ENCODE measurements at places on chromosomes 16 and 17.

GRCh38 chr17:56594320-56595107, 1.0 kb downstream of the NOG start:
- no peak for DNase-seq

DNA sequence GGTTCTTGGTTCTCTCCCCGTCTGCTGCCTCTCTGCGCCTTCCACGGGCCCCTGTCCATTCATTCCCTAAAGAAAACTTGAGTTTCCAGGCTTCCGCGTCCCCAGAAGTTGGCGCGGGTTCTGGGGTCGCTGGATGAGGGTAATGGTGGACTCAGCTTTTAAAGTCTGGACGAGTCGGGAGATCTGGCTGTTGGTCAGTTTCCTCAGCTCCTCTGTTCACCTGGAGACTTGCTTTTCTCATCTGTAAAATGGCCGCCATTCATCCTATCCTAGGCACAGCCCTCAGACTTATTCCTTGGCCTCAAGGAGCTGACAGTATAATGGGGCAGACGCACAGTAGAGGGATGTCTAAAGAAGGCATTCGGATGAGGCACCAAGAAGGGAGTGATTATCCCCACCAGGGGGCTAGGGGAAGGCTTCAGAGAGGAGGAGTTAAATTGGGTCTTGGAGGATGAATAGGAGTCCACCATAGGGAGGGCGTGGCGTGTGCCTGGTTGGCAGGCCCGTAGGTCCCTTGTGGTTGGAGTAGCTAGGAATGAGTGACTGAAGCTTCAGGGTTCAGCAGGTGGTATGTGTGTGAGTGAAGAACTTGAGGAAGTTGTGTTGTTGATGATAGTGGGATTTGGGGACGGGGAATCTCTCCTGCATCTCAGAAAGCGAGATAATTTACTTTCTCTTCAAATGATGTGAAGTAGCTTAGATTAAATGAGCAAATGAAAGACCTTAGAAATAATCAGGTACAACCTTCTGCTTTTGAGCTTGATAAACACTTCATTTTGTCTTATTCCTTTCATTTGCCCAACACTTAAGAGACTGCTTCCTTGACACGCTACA, 652 bp downstream of the VPS35L start:
- no peak for DNase-seq

GRCh38 chr16:28974007-28974436, 556 bp upstream of the SPNS1 start:
- DNase-seq, result peak; percentile 20

DNA sequence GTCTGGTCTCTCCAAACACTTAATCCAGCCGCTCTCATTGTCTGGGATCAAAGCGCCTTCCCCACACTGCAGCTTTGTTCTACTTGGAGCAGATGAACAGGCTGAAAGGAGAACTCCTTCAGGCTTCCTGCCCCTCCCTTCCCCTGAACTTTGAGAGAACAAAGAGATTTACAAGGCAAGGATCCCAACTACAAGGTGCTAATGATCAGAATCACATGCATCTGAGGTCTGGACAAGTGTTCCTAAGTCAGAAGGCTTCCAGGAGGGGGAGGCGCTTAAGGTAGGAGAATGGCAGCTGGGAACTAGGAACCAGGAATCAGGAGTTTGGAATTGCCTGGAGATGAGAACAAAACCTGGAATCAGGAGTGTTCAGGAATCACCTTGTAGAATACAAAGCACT, 606.3 kb upstream of the CDH11 start:
- DNase-seq, result no peak

GRCh38 chr17:47846716-47847340, 4.1 kb downstream of the SP6 start:
- DNase-seq, result no peak

- DNase-seq, result no peak
Observed at GRCh38 chr17:10309003-10309974, 63.5 kb downstream of the MYH13 start.

- DNase-seq, result no peak
Observed at GRCh38 chr17:2963332-2964027, 99.9 kb downstream of the OR1D5 start.

DNA sequence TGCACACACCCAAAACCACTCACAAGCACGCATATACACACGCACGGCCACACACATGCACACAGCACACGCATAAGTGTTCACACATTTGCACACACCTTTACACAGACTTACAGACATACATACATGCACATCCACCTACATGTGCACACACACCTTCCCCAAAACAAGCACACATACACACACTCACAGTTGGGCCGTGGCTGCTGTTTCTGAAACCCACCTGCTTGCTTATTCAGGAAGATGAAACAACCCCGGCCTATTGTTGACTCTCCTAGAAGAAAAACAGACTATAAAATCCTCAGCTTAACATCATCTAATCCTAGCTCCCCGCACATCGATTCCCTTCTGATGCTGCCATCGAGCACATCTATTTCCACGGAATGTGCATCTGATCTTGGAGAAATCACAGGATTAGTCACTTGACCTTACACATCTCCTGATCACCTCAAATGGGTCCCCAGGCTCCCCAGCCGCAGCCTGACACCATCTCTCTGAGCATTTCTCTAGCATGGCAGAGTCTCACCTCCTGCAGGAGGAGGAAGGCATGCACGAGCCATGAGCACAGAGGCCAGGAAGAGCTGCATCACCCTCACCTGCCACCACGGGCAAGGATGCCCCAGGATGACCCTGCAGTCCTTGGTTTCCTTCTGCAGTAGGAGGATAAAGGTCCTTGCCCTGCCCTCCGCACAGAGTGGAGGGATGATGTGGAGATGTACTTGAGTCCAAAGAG, 105.8 kb upstream of the CDH5 start:
- DNase-seq, result no peak

GRCh38 chr17:19339341-19339815, 23.1 kb downstream of the B9D1 start:
- no peak for DNase-seq

GRCh38 chr16:2704983-2705275, 15.1 kb downstream of the PRSS27 start:
- no peak for DNase-seq

DNA sequence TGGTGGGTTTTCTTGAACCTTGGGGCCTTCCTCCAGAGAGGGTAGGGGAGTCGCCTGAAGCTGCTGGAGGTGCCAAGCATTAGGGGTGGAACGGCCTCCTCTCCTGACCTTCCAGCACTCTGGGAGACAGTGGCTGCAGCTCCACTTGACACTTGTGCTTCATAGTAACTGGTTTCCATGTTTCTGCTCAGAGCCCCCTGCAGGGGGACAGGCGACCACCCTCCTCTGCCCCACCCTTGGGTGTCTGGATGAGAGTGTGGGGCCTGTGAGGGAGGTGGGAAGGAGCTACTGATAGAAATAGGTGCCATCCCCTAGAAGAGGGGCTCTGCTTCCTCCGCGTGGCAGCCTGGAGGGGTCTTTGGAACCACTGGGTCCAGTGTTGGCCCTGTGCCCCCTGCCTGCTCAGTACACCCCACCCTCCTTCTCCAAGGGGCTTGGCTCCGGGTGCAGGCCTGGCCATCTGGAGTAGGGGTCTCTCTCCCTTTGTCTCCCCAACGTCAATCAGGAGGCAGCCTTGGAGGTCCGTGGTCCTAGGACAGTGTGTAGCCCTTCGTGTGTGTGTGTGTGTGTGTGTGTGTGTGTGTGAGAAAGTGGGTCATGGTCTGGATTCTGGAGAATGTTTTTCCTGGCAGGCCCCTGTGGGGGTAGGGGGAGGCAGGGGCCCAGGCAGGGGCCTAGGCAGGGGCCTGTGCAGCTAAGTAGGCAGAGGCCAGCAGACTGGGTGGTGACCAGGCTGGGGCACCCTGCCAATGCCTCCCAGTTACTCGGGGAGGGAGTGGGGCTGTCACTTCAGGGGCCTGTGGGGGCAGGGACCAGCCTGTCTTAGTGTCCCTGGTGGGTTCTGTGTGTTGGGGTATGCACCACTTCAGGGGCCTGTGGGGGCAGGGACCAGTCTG, 4.9 kb downstream of the LASP1 start:
- no peak for DNase-seq

Data from epithelial cell of proximal tubule (primary cell).